HEK293T (cell line): ENCODE measurements at places on chromosomes 4 and X.

- no peak for DNase-seq
Observed at GRCh38 chr4:173254646-173255045, 79.5 kb downstream of the HMGB2 start.

DNA sequence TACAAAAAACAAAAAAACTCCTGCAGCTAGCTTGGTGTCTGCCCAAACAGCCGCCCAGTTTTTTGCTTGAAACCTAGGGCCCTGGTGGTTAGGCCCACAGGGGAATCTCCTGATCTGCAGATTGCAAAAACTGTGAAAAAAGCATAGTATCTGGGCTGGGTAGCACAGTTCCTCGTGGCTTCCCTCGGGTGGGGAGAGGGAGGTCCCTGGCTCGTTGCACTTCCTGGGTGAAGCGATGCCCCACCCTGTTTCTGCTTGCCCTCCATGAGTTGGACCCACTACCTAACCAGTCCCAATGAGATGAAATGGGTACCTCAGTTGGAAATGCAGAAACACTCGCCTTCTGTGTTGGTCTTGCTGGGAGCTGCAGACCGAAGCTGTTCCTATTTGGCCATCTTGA lies 18.6 kb upstream of the BRWD3 start:
- no peak for DNase-seq

GRCh38 chr4:153781280-153781679 lies 7.6 kb downstream of the SFRP2 start:
- DNase-seq = no peak

DNA sequence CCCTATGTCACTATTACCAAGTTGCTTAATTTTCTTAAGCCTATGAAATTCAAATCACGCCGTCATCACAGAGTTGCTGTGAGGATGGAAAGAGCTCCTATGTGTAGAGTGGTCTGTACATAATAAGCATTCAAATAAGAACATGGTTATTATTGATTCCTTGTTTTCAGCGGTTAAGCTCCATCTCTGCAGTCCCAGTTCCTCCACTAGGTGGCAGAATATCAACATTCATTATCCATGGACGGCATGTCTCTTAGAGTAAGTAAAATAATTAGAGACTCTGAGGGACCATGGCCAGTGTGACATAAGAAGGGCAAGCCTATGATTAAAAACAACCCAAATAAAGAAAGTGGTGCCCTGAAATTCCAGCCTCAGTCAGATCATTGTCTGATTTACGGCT lies 132.5 kb upstream of the NHS start:
- DNase-seq = peak; percentile 45

DNA sequence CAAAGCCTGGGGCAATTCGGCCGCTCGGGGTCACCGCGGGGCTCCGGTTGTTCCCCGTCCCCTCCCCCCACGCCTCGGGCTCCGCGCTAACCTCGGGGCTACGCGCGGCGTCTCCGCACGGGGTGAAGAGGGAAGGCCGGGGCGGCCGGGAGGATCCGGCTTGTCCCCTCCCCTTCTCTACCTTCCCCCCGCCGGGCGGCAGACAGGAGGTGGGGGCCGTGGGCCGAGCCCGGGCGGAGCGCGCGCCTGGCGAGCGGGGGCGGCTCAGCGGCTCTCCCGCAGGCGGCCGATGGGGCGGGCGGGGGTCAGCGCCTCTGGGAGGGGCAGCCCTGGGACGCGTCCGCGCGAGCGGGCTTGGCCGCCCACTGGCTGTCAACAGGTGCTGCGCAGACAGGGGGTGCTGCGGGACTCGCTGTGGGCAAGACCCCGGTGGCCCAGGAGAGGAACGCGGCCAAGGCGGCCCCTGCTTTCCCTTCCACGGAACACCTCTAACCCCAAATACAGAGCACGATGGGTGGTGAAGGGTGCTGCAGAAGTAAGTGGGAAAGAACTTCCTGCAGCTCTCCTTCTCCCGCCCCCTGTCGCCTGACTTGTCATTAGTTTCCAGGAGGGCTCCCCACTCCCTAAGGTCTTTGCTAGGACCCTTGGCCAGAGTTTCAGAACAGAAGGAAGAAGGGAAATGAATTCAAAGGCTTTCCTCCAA lies at the start of gene PDGFC:
Gene PDGFC (minus strand): TSS at position 124 of the 703 bp plus-strand sequence. CDS start 896 bp downstream, outside the sequence.
- DNase-seq = peak; percentile 67

- no peak for DNase-seq
Observed at GRCh38 chrX:104288269-104288668, 33.5 kb upstream of the ESX1 start.

DNA sequence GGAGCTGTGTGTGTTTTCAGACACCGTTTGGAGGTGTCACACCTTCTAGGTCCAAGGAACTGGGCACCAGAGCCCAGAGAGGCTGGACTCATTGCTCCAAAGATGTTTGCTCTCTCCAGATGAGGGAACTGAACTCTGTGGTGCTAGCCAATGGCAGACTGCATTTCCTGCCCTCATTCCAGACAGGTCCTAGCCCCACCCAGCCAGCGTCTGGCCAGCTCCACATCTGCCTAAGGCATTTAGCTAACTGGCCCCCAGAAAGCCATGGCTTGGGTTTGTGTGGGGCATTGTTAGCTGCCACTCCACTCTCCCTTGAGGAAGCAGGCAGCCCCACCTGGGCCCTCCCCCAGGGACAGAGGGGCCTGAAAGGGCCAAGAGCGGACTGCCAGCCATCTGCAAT lies 11.4 kb downstream of the FGD1 start:
- no peak for DNase-seq

- DNase-seq = no peak
Observed at GRCh38 chr4:156312261-156312847, 358.7 kb upstream of the CTSO start.

GRCh38 chr4:110950731-110951130 lies 327.9 kb upstream of the PITX2 start:
- no peak for DNase-seq

GRCh38 chr4:152640058-152640921 lies 39.5 kb downstream of the TMEM154 start:
- no peak for DNase-seq

DNA sequence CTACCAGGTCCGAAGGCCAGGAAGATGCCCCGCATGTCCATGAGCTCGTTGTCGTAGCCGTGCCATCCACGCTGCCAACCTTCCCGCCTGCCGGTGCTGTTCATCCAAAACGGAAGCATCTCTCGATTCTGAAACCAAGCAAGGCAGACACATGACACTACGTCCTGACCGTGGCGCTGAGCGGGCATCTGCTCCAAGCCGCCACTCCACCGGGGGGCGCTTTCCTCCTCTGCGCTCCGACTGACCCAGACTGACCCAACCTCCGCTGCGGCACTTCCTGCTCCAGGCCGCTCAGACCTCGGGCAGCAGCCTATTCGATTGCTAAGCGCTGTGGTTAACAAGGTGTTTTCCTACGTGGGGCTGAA lies 120.5 kb downstream of the ENPP6 start:
- DNase-seq = no peak

- no peak for DNase-seq
Observed at GRCh38 chrX:121457096-121457495, 409.7 kb downstream of the GLUD2 start.

GRCh38 chr4:17771284-17771908 lies 10.0 kb downstream of the FAM184B start:
- DNase-seq = no peak

- no peak for DNase-seq
Observed at GRCh38 chr4:40187386-40187906, 9.4 kb upstream of the RHOH start.

GRCh38 chrX:136827026-136827425 lies 46.3 kb upstream of the ARHGEF6 start:
- no peak for DNase-seq

DNA sequence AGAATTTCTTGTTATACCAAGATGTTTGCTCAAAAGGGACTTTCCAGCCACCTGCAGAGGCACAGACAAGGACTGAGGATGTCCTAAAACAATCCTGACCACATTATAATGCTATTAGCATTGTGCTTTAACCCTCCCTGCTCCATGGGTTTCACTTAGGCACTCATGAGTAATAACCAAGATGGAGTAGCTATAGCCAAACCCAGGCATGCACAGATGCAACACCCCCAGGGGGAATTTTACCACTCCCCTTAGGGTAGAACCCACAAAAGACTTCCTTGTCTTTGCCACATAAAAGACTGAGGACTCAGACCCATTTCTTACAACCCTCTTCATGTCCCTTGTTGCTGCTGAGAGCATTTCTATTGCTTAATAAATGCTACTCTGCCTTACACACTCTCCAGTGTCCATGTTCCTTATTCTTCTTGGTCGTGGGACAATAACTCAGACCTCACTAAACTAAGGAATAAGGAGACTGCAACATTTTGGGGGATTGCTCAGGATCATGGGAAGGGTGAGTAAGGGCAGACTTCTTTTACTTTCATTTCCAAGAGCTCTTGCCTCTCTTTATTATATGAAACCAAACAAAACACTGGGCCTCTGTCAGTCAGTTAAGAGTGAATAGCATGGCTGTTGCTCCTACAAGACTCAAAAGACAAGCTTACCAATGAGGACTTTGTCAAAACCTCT lies 103.5 kb downstream of the TECRL start:
- no peak for DNase-seq

GRCh38 chr4:3470244-3471097 lies 7.4 kb downstream of the DOK7 start:
- no peak for DNase-seq

GRCh38 chr4:78481180-78481579 lies 70.4 kb upstream of the ANXA3 start:
- no peak for DNase-seq

DNA sequence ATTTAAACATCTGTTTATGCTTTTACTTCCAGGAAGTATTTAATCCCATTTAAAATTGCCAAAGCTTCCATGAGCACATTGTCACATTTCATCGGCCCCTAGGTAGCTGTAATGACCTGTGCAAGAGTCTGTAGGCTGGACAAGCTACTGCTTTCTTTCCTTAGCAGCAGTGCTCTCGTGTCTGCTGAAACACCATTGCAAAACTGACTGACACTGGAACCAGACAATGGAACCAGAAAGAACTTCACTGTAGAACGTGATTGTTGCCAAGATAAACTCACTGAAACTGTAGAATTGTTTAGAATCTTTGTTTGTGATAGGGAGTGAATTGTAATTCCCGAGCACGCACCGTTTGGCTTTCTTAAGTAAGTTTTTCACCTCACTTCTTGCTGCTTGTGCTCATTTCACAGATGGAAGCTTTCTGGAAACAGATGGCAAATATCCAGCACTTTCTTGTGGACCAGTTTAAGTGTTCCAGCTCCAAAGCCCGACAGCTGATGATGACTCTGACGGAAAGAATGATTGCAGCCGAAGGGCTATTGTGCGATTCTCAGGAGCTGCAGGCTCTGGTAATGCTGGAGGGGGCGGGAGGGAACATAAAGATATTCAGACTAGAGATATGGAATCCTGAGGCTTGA lies 36.9 kb downstream of the EVC start:
- DNase-seq = no peak

GRCh38 chrX:129667412-129667811 lies 12.7 kb upstream of the APLN start:
- DNase-seq = no peak
